ENCODE measurements at places on chromosomes 7 and 10.

GRCh38 chr7:131212114-131212513, 115.6 kb upstream of the MKLN1 start:
- peak; percentile 30 for DNase-seq

DNA sequence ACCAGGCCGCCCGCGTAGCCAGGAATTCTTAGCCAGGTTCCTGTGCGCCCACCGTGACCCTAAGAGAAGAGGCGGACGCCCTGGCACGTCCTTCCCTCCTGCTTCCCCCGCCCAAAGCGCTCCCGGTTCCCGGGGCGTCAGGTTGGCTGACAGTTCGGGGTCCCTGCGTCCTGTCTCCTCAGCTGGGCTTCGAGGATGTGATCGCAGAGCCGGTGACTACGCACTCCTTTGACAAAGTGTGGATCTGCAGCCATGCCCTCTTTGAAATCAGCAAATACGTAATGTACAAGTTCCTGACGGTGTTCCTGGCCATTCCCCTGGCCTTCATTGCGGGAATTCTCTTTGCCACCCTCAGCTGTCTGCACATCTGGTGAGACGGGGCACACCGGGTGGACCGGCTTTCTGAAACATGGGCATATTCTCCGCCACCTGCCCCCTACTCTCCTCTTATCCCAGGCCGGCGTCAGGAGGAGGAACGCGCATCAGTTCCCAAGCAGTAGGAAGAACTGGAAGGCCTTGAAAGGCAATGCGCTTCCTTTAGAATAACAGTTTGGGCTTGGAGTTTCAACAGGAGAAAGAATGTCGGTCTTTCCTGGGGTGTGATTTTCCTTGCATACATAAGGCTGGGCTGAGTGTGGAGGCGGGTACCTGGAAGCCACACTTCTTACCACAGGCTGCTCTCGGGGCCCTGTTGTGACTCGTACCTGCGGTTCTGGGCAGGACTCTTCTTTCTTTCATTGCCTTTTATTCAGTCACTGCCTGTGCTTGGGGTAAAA, 728 bp downstream of the CAV2 start:
- no peak for DNase-seq

- DNase-seq: no peak
Observed at GRCh38 chr7:1912593-1913465, 242.8 kb downstream of the ELFN1 start.

DNA sequence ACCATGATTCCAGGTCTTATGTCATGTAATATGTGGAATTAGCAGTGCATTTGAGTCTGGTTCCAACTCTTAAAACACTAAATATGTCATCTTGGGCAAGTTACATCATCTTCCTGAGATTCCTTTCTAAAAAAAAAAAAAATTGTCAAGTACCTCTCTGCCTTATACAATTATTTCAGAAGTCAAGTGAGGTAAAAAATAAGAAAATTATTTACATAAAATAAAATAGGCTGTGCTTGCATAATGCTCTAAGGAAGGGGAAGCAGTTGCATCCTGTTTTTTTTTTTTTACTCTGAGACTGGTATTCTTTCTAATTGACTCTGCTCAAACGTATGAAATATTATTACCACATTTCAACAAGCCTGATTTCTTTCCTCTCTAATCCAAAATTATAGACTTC, 55.1 kb upstream of the SEMA3A start:
- peak; percentile 44 for DNase-seq

- DNase-seq: no peak
Observed at GRCh38 chr10:133565441-133566294, at the start of gene SYCE1. Gene SYCE1 (minus strand): TSS chr10:133565583. CDS start chr10:133565529, 54 bp downstream.

DNA sequence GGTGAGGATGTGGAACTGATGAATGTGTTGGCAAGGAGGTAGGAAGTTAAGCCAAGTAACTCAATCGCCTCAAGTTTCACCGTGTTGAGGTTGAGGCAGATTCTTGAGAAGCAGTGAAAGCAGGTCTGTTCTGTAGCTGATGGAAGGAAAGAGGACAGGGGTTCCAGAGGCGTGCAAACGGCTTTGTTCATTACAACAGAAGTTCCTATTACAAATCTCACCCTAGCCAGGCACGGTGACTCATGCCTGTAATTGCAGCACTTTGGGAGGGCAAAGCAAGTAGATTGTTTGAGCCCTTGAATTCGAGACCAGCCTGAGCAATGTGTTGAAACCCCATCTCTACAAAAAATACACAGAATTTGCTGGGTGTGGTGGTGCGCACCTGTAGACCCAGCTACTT, 36.9 kb upstream of the PTF1A start:
- peak; percentile 50 for DNase-seq

DNA sequence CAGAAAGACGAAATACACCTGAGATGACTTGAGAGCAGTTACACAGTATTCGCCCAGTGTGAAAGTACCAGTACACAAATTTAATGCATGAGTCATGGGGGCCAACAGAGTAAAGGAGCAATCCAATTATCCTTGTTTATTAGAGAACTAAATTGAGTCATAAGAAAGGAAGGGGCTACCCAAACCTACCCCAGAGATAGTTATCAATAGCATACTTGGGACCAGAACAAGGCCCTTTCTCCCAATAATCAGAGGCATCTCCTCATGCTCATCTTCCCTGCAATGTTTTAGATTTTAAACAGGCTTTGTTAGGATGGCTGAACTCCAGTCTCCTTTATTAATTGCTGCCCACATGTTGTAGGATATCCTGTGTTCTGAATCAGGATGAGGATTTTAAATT, 239.7 kb upstream of the LRGUK start:
- DNase-seq: no peak

- no peak for DNase-seq
Observed at GRCh38 chr7:55438085-55438756, 73.1 kb downstream of the LANCL2 start.

DNA sequence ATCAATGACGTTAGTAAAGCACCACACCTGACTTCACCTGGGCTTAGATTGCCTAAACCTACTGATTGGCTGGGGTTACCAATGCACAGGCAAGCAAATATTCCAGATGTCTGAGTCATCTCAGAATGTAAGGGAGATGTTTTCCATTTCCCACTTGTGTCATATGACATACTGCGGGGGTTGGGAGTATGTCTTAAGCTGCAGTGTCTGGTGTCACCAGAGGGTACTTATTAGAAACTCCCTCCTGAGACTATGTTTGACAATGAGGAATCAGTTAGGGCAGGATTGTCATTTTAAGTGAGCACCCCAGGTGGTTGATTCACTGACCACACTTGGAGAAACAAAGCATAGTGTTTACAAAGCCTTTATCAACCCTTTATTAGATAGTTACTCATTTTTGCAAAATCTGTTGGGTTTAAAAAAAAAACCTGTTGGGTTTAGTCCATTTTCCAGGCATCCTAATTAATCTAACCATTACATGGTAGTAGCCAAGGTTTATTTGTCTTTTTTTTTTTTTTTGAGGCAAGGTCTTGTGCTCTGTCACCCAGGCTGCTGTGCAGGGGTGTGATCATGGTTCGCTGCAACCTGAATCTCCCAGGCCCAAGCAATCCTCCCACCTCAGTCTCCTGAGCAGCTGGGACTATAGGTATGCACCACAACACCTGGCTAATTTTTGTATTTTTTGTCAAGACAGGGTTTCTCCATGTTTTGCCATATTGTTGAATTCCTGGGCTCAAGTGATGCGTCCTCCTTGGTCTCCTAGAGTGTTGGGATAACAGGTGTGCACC, 72.5 kb downstream of the CDK6 start:
- peak; percentile 63 for DNase-seq

GRCh38 chr7:70466725-70467364, 665.1 kb upstream of the GALNT17 start:
- DNase-seq: no peak

GRCh38 chr7:27329909-27330308, 87.3 kb downstream of the EVX1 start:
- peak; percentile 25 for DNase-seq

DNA sequence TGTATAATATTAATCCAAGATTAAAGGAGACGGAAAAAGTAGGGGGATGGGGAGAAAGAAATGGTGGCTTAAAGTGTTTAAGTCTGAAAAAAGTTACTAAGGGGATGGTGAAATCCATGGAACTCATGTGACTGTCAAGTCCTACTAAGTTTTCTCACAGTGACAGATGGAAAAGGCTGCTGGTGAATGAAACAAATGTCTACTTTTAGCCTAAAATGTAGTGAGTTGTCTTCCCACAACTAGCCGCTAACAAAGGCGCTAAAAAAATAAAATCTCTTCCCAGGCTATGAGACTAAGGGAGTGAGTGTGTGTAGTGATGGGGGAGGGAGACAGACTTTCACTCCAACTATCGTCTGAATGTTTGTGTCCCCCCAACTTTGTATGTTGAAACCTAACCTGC, 12.6 kb downstream of the VIM start:
- DNase-seq: no peak

DNA sequence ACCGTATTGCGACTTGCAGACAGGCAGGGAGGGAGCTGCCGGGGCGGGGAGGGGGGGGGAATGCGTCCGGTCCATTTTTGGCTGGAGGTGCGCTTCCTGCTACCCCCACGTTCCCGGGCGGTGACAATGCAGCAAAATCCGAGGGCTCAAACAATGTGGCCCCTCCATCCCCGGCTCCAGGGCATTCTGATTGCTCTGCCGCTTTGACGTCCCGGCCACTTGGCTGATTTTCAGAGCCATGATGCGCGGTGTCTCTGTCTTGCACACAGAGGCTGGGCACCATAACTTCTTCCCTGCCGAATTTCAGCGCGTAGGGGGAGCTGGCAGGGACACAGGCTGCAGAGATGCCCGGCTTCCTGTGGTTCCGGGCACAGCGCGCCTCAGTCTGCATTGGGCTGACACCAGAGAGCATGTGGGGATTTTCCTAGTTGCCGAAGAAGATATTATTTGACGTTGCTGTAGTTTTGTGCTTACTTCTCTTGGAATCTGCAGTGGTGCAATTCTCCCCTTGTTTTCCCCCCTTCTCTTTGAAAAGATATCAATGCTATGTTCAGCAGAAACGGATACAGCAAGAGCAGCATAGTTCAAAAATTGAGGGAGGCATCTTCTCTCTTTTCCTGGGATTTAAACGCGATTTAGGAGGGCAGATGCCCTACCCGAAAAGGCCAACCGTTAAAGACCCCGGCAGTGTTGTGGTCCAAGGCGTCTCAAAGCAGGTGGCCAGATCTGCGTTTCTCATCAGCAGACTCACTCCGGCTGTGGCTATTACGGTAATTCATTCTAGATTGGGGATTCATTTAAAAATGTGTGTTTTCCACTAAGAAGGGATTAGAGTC, 1.4 kb downstream of the HECW1 start:
- DNase-seq: no peak

DNA sequence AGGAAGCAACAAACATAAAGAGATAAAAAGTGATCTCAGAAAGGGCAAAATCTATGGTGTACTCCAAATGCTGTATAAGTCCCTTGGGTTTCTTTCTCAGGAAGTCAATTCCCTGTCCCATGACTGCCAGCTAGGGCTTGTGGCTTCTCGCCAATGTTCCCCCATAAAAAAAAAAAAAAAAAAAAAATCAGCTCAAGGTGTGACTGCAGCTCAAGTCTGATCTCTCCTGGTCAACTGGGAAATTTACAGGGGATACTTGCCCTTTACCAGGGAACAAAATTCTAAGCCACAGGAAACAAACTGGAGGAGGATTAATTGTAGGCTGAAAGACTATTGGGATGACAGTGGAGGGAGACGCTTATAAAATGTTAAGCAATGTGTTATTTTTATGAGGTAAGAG, 76.0 kb downstream of the PCGF5 start:
- DNase-seq: no peak

DNA sequence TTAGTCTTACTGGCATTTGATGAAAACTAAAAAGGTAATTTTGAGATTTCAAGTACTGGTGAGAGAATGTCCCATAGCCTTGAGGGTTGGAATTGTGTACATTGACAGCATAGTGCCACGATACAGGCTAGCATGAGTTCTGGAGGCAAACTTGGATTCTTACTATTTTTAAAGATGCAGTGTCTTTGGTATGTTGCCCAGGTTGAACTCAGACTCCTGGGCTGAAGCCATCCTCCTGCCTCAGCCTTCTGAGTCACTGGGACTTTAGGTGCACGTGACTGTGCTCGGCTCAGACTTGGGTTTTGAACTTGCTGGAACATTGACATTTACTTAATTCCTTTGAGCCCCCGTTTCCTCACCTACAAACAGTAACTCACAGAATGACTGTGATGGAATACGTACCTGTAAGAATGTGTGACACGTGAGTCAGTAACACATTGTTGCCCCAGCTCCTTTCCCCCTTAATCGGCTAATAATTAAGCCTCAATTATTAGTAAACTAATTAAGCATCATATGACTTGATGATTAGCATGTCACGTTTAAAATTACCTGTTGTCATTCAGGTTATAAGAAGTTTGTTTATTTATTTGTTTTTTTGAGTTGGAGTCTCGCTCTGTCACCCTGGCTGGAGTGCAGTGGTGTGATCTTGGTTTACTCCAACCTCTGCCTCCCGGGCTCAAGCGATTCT, 10.6 kb downstream of the DNAJB6 start:
- no peak for DNase-seq

- DNase-seq: no peak
Observed at GRCh38 chr7:133050200-133050995, 31.5 kb downstream of the CHCHD3 start.

- DNase-seq: no peak
Observed at GRCh38 chr7:129723679-129724078, 112.2 kb downstream of the NRF1 start.

Data from Kasumi-1 (cell line).